ENCODE measurements at places on chromosomes 4 and X.
A peak's percentile ranks its signal among the peaks of the same experiment; 100 is the strongest.

DNA sequence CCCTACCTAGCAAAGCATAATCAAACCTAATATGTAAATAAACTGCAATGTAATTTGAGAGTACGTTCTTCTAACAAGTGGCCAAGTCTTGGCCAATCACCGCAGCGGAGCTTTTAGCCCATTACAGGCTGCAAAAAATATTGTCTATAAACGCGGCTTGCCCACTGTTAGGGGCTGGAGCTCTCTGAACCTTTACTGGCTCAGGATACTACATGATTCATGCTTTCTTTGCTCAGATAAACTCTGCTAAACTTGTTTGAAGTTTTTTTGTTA, 990 bp upstream of the HADH start:
- DNase-seq = no peak

DNA sequence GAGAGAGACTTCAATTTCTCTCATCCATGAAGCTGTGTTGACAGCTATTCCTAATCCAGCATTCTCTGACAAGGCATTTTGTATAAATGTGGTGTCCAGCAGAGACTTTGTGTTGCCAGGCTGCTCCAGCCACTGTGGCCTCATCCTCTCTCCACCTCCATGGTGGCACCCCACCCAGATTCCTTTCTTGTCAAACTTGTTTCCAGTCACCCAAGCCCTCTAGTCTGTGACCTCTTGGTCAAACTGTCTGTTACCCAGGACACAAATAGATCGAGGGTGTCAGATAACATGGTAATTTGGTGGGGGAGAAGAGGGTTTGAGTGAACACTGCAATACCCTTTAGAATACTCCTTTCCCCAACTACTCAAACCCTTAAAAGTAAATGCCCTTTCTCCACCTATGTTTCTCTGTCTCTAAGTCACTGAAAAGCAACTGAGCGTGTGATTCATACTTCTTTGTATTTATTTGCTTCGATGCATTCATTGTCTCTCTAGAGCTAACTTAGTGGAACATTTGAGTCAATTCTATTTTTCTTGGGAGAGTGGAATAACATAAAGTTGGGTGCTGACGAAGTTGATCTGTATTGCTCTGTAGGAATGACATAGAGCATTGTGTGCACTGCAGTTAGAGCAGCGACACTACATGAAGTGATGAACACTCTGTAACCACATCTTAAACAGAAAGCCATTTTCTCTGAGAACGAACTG, 13.7 kb downstream of the PITX2 start:
- no peak for DNase-seq

GRCh38 chr4:54661169-54661568, 3.4 kb downstream of the KIT start:
- no peak for DNase-seq

DNA sequence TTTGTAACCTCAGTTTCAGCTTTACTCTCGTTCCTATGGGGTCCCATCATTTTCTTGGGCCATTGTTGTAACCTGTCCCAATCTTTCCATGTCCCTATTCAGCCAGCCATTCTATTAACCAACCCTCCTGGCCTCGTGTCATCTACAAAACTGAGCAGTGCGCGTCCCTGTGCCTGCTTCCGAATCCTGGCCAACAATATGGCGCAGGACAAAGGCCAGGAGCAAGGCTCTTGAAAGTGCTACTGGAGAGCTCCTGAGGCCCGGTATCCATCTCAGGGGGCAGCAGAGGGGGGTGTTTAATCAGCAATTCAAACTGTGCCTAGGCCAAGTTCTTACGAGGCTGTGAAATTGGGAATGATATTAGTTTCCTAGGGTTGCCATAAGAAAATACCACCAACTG, 41.2 kb upstream of the APLN start:
- DNase-seq = no peak

DNA sequence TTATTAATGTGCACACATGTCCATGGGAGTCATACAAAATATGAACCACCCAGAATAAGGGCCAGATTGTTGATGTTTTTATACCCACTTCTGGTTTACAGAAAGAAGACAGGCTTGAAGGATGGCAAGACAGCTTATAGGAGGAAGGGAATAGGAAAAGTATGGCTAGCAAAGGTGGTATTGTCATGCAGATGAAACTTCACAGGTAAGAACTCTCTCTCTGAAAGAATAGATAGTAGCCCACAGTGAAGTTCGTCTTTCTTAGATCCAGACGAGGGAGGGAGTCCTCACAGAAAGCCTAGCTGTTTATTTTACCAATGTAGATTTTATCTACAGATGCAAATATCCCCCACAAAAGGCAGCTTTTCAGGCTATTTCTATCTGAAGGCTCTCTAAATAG, 43.7 kb upstream of the SPIN4 start:
- no peak for DNase-seq

GRCh38 chr4:1419708-1420107, 13.5 kb upstream of the NKX1-1 start:
- DNase-seq = no peak

- DNase-seq = no peak
Observed at GRCh38 chr4:88448889-88449288, 8.0 kb upstream of the HERC5 start.

DNA sequence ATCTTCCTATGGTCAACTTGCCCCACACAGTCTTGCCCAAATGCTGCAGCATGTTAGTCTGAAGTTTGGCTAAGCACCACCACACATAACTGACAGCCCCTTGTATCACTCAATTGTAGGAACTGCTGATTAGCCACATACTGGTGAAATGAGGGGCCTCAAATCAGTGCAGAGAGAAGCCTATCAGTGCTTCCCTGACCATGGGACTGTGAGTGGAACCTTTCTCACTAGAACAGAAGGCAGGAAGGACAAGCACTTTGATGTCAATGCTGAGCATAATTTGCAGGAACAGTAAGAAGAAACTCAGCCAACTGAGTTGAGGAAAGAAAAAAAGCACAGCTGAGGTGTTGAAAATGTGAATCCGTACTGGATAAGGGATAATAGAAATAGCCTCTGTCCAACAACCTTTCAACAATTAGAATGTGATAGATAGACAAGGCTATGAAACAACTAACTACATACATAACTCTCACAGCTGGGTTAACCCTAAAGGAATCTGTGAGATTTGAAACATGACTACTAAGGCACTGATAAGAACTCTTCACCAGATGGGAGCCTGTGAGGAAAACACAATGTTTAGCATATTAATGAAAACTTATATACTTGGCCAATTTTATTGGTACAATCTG, 136.6 kb upstream of the SH3RF1 start:
- no peak for DNase-seq

DNA sequence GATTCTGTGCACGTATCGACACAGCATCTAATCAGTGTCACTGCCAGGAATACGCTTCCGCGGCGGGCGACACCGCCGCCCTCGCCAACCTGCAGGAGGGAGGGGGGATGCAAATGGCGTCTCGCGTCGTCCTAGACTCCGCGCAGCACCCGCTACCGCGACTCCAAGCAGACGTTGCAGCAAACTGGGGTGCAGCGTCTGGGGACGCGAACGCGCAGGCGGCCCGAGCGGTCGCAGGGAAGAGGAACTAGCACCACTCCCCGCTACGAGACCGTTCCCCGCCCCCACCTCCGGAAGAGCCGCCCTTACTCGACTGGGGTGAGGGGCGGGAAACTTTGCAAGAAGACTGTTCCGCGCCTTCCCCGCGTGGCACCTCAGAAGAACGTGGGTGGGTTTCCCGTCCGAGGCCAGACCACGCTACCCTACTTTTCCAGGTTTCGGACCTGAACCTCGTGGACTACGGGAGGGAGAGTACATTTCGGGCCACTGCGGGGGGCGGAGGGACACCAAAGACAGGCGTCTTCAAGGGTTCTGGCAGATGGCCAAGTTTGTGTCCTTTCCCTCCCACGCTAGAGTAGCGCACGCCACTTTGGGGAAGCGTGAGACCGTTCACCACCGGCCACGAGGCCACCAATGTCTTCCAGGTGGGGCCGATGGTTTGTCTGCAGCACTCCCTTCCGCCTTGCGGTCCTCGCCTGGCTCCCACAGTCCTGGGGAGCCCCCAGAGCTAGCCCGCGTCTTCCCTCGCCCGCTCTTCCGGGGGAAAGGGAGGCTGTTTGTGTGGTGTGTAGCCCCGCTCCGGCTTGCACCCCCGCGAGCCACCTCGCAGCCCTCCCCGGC, 78.0 kb upstream of the BCOR start:
- DNase-seq = peak; percentile 70

DNA sequence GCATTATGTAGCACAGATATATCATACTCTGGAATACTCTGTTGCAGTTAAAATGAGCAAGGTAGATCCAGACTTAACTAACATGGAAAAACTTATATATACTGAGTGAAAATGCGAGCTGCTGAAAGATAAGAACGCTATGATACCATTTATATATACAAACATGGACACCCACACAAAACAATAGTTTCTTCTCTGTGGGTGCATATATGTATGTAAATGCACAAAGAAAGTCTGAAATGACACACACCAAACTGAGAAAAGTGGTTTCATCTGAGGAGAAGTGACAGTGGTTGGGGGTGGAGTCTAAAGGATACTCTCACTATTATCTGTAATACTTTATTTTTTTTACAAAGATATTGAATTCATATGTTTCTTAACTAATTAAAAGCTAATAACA, 12.2 kb upstream of the FGF2 start:
- DNase-seq = no peak

DNA sequence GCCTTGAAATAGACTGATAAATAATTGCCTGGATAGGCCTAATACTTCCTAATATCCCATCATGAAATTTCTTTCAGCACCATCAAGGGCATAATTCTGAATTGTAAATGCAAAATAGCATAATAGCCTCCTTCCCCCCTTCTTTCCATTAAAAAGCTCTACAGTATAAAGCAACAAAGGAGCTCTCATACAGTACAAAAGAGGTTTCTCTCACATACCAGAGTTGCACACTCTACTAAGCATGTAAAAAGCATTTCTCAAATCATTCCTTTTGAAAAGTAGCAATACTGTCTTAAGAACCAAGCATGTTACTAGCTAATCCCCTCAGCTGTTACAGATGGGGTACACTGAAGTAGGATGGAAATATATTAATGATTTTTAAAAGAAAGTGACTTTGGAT, 509.0 kb downstream of the KLHL13 start:
- DNase-seq = no peak

DNA sequence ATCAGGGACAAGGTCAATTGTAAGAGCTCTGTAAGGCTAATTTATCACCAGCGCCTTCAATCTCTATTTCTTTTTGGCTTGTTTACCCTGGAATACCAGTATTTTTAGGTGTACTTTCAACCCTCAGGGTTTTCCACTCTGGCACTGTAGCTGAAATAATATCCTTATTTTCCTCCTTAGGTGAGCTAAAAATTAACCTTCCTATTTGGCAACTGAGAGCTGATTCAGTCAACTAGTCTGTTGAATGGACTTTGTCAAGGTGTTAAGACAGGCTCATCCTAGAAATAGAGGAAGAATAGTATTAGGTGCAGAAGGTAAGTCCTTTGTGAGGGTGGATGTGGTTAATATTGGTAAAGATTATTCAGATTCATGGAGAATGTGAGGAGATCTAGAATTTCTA, 101.3 kb upstream of the BANK1 start:
- DNase-seq = no peak

DNA sequence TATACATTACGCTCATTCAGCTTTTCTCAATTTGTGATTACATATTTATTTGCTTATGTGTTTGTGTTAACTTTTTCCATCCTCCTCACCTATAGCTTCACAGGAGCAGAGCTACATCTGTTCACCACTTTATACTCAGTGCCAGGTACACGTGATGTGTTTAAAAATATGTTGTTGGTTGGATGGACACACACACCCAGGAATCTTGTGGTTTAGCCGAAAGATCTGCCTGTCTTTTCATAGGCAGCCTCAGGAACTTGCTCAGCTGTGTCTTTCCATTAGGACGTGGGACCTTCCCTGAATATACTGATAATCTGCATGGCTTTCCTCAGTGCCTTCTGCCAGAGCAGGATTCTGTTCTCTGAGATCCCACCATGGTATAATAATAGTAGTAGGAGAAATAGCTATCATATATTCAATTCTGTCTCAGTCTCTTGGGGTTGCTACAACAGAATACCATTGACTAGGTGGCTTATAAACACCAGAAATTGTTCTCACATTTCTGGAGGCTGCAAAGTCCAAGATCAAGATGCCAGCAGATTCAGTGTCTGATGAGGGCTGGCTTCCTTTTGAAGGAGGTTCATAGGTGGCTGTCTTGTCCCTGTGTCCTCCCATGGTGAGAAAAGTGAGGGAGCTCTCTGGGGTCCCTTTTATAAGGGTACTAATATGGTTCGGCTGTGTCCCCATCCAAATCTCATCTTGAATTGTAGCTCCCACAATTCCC, 50.0 kb upstream of the SOD3 start:
- DNase-seq = no peak

- no peak for DNase-seq
Observed at GRCh38 chr4:118760493-118760892, 75.3 kb downstream of the METTL14 start.

DNA sequence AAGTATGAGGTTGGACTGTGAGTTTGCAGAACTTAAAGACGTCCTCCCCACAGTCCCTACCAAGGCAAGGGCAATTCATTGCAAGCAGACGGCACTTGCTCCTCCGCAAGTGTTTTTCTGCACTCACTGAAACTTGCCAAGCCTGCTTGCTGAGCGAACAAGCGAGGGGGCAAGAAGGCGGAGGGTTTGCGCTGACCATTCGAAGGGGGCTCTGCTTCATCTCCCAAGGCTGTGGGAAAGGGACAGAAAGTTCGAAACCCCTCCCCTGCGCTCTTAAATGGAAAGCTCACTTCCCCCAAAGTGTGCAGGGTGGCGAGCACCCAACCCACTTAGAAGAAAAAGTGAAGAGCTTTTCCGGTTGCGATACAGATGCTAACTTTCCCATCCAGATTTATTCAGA, 1.4 kb downstream of the MID1 start:
- DNase-seq = no peak

DNA sequence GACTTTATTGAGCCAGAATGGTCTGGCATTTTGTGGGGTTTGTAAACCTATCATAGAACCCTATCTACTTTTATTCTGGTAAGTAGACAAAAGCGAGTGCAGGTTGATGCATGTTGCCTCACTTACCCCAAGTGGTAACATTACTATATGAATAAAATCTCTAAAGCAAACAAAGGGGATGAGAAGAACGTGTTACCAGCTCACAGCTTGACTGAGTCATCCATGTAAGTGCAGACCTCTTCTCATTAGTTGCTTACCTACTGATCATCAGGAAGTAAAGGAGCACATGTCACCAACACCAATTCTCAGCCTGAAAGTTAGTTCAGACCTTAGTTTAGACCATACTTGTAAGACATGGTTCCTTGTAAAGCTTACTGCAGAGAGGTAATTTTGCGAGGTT, 1328.3 kb downstream of the C4orf33 start:
- no peak for DNase-seq

DNA sequence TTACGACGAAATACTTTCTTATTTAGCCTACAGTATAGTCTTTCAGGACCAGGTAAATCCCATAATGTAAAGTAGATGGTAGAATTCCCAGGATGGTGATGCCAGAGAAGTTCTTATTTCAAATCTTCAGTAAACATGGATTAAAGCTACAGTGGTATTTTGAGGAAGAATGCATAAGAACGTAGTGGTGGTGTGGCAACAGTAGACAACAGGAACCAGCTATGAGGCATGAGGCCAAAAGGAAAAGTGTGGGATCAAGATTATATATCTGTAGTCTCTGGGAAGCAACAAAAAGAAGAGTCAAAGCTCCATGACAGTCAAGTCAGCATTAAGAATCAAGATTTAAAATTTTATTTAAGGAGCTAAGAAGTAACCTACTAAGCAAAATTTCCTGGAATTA, 60.2 kb downstream of the METTL14 start:
- DNase-seq = no peak

All from activated T-cell treated with anti-CD3 and anti-CD28 coated beads for 48 hours (primary cell).